ENCODE measurements at places on chromosomes 5 and 9. TPM values are rescaled to one million over a fixed set of nuclear protein-coding genes. Genes with fewer than 3 reads are reported as not detected.
A peak's percentile ranks its signal among the peaks of the same experiment; 100 is the strongest.

Gene PLGRKT
- 28.9 TPM for total RNA-seq

- DNase-seq: peak; percentile 49
Measured at GRCh38 chr9:94600258-94600657, 6.6 kb upstream of the FBP2 start.

Gene TBC1D13
- 15.7 TPM for total RNA-seq

- DNase-seq: no peak
Measured at GRCh38 chr9:86069206-86069869, 30.0 kb downstream of the GOLM1 start.

- DNase-seq: no peak
Measured at GRCh38 chr5:164233791-164234190, 728.4 kb downstream of the MAT2B start.

- DNase-seq: no peak
Measured at GRCh38 chr5:31364881-31365636, 166.8 kb downstream of the DROSHA start.

Gene MEGF10
- total RNA-seq: 0.32 TPM

DNA sequence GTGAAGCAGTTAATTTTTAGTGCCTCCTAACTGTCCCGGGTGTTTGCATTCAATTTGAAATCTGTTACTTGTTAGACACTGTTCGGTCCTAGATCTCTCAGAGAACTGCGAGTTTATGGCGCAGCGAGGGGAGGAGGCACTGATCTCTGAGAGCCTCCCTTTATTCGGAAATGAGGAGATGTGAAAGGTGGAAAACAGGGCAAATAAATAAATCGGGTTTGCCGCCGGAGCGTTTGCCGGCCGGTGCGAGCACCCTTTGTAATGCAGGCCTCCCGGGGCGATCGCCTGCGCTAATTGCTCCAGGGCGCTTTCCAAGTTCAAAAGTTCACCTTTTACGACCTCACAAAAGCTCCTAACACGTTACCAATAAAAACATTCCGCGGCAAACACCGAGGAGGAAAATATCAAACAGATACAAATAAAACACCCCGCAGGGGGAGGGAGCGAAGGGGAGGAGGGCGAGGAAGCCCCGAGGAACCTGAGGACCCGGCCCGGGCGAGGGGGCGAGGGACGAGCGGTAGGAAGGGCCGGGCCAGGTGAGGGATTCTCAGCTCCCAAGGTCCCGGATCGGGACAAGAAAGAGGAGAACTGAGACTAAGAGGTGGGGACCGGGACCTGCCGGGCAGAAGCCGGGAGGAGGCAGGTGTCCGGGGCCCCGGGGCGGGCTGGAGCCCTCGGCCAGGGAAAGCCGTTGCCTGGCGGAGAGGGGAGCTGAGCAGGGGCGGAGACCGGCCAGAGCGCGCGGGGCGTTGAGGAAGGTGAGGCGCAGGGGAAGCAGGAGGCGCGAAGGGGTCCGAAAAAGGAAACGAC, 1.4 kb downstream of the NR6A1 start:
- DNase-seq: no peak

All from cardiac septum (tissue), 1 donor.